ENCODE measurements at places on chromosomes 12 and 14.

GRCh38 chr14:22602862-22603261 lies 4.8 kb downstream of the ABHD4 start:
- DNase-seq, result no peak

GRCh38 chr12:32497864-32498263 lies 98.5 kb downstream of the FGD4 start:
- no peak for DNase-seq

DNA sequence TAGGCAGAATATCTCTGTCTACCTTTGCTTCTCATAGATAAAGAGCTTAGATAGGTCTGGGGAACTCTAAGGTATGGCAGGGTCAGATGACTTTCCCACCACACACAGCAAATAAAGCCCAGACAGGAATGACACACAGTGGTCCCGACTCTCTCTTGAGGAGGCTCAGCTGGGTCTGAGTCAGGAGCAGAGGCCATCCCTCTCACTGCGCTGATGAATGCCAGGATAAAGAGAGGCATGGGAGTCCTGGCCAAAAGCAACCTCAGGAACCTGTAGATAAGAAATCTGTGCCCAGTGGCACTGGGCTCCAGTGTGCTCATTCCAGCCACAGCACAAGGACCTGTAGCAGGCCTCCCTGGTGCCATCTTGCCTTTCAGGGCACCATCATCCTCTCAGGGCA lies 129.4 kb upstream of the PARP11 start:
- DNase-seq, result no peak

GRCh38 chr12:50986966-50987737 lies 34.8 kb downstream of the HIGD1C start:
- DNase-seq, result peak; percentile 45

DNA sequence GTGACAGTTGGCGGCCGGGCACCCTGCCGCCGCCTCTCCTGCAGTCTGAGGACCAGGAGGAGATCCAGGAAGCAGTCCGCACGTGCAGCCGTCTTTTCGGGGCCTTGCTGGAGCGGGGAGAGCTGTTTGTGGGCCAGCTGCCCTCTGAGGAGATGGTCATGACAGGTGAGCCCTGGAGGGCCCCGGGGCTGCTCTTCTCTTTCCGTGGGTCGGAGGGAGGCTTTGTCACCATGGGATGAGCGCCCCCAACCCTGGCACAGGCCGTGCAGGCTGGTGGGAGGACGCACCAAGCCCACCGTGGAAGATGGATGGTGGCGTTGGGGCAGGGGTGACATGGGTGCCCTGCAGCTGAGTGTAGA lies 532 bp downstream of the NOC4L start:
- no peak for DNase-seq

GRCh38 chr12:19200261-19200660 lies 70.7 kb downstream of the PLEKHA5 start:
- no peak for DNase-seq

GRCh38 chr12:3487027-3487426 lies 4.0 kb upstream of the PRMT8 start:
- no peak for DNase-seq

- DNase-seq, result no peak
Observed at GRCh38 chr12:123614110-123614509, 12.2 kb downstream of the DDX55 start.

DNA sequence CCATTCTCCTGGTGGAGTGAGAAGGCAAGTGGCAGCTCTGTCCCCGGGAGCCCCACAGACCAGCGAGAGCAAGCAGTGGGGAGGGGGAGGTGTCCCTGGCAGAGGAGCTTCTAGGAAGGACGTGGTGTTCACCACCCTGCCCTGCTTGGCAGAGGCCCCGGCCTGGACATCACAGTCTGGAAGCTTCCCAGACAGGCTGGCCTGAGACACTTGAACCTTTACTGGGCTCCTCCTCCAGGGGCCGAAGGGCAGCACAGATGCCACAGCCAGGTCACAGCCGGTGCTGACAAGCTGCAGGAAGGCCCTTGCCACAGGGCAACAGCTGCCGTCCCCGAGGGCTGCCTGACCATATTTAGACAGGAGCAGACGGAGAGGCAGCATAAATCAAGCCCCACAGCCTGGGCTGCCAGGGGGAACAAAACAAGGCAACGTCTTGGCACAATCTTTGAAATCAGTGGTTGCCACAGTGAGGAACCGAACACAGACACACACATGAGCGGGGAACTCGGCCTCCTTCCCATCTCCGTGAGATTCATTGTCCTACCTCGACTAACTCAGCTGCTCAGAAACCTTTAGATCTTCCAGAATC lies 28.5 kb downstream of the PRIMA1 start:
- no peak for DNase-seq

GRCh38 chr12:15823360-15824128 lies 34.4 kb upstream of the EPS8 start:
- no peak for DNase-seq

- DNase-seq, result no peak
Observed at GRCh38 chr14:61377749-61378148, 56.4 kb downstream of the PRKCH start.

DNA sequence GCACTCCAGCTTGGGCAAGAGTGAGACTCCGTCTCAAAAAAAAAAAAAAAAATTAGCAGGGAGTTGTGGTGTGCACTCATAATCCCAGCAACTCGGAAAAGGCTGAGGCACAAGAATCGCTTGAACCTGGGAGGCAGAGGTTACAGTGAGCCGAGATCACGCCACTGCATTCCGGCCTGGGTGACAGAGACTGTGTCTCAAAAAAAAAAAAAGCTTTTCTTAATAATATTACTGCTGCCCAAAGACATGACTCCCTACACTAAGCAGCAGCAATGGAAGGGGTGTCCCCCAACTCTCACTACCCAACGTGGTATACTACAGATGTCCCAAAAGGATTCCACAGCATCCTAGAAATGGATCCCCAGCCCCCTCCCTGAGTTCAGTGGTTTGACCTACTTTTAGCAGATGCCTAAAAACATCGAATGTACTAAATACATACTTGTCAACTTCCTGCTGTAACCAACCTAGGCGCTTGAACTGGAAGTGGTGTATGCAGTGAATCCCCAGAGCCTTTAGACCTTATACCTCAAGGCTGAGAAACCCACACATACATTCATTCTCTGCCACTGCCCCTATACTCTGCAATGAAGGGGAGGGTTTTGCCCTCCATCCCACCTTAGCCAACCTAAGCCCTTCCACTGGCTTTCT lies 8.5 kb upstream of the FKBP11 start:
- DNase-seq, result no peak

DNA sequence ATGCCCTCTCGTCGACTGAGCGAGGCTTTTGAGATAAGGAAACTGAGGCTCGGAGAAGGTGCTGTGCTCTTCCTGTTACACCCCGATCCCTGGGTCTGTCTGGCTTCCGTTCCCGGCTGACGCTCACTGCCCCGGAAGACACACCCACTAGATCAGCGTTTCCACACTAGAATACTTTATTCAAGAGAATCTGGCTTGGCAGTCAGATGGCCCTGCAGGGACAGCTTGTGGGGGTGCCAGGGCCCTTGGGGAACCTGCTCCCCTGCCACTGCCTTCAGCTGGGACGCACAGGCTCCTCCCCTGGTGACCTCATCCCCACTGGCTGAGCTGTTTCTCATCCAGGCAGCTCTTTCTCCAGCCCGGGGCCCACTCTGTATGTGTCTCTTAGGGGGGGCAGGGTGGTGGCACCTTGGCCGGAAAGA lies 13.7 kb downstream of the PGF start:
- DNase-seq, result peak; percentile 76

- DNase-seq, result no peak
Observed at GRCh38 chr14:93654599-93654998, 133.7 kb downstream of the PRIMA1 start.

GRCh38 chr12:23585782-23586163 lies 363.7 kb downstream of the SOX5 start:
- DNase-seq, result no peak

GRCh38 chr14:73231981-73232851 lies 5.1 kb upstream of the PAPLN start:
- no peak for DNase-seq

GRCh38 chr14:74599946-74600345 lies 12.1 kb downstream of the LTBP2 start:
- DNase-seq, result no peak

DNA sequence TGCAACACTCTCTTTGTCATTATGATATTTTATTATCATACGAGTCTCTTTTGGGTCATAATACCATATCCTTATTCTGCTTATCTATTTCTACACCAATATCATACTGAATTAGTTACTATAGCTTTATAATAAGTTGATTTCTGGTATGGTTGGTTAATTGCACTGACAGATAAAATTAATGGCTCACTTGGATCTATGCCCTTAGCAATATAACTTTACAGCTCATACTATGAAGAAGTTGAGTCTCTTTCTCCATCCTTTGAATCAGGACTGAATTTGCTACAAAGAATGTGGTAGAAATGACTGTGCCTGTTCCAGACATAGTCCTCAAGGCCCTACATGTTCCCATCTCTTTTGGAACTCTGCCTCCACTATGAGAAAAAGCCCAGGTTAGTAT lies 139.7 kb upstream of the DYRK2 start:
- DNase-seq, result no peak

DNA sequence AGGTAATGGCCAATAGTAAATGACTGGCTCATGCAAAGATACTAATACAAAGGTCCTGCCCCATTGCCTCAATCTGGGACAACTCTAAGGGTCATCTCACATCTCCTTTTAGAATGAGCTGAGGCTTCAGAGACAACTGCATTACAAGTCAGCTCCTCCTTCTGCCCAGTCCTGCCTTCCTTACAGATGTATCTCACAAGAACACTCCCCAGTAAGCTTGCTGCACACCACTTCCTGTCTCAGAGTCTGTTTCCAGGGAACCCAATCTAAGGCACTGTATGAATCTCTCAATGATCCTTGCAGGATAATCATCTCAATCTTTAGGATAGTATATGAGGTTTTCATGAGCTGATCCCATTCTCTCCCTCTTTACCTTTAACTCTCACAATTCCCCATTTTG lies 57.8 kb upstream of the ZDHHC17 start:
- DNase-seq, result no peak

- DNase-seq, result peak; percentile 89
Observed at GRCh38 chr12:130818635-130819576, 20.1 kb downstream of the STX2 start.

DNA sequence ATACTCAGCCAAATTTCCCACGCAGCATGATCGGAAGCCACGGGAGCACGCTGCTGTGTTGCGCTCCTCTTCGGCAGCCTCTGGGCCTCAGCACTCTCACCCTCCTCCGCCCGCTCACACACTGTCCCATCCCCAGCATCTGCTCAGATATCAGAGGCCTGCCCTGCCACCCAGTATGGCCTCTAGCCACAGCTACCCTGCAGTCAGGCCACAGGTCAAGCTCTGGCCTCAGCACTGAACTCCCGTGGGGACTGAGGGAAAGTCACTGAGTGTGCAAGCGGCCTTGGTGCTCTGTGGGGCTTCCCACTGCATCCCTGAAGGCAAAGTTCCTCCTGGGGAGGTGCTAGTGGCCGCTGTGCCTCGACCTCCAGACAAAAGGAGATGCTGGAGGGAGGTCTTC lies 2.0 kb downstream of the KRT77 start:
- DNase-seq, result no peak

- no peak for DNase-seq
Observed at GRCh38 chr12:105166736-105167135, 59.2 kb downstream of the WASHC4 start.

- no peak for DNase-seq
Observed at GRCh38 chr14:68408680-68409079, 384.2 kb downstream of the ZFP36L1 start.

- DNase-seq, result no peak
Observed at GRCh38 chr12:104586351-104586919, 129.7 kb downstream of the CHST11 start.

GRCh38 chr12:96248136-96248931 lies 54.2 kb downstream of the ELK3 start:
- DNase-seq, result no peak

- no peak for DNase-seq
Observed at GRCh38 chr12:129196927-129197326, 343.6 kb downstream of the GLT1D1 start.

- no peak for DNase-seq
Observed at GRCh38 chr12:90677552-90677951, 277.4 kb downstream of the CCER1 start.

DNA sequence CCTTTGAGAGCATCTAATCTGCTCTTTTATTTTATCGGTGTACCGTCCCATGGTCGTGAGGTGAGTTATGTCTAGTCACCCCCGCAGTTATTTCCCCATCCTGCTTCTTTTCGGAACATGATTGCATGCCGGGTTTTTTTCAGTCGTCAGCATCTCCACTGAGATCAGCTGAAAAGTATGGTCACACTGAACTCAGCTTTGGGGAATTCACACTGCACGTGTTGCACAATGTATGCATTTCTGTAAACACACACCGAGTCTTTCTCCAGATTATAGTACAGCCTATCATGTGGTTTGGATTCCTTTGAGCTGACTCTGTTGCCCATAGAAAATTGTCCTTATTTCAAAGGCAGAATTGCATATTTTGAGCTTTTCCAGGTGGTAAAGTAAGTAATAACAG lies 24.6 kb downstream of the PLXNC1 start:
- DNase-seq, result no peak

DNA sequence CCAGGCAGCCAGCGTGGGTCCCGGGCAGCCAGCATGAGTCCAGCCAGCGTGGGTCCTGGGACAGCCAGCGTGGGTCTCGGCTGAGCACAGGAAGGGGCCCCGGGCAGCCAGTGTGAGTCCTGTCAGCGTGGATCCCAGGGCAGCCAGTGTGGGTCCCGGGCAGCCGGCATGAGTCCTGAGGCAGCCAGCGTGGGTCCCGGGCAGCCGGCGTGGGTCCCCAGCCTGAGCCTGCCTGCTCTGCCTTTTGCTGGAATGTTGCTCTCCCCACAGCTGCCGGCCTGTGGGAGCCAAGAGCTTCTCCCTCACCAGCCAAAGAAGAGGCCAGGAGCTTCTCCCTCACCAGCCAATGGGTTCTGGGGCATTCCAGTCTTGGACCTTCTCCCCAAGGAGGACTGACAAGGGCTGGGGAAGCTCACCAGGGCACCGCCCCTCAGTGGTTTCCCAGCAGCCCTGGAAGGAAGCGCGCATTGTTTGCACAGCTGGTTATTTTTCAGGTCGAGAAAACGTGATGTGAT lies 15.0 kb upstream of the RFLNA start:
- DNase-seq, result no peak

- no peak for DNase-seq
Observed at GRCh38 chr14:104552738-104553125, 26.8 kb upstream of the C14orf180 start.
